Esophagus squamous epithelium (tissue), 5 donors: ENCODE measurements at places on chromosomes 2 and 18. TPM values are rescaled to one million over a fixed set of nuclear protein-coding genes. Genes with fewer than 3 reads are reported as not detected.

DNA sequence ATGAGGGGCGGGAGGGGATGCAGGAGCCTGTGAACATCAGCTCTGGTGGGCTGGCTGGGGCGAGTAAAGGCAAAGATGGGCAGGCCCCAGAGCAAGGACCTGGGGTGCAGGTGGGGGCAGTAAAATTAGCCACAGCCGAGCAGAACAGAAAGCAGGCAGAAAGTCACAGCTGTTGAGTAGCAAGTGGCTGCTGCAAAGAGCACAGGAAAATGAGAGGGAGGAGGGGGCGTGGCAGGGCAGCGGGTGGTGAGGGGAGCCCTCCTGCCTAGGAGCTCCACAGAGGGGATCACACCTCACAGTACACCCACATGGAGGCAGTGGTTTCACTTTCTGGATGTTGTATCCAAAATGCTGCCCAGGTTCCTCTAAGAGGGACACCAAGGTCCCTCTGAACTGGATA, 79.6 kb downstream of the LBH start:
- no peaks in the 10 kb centered on the region for H3K27me3 ChIP-seq
- no peak for DNase-seq
- H3K36me3 ChIP-seq = no peaks in the 10 kb centered on the region
- H3K4me1 ChIP-seq = no peaks in the 10 kb centered on the region

DNA sequence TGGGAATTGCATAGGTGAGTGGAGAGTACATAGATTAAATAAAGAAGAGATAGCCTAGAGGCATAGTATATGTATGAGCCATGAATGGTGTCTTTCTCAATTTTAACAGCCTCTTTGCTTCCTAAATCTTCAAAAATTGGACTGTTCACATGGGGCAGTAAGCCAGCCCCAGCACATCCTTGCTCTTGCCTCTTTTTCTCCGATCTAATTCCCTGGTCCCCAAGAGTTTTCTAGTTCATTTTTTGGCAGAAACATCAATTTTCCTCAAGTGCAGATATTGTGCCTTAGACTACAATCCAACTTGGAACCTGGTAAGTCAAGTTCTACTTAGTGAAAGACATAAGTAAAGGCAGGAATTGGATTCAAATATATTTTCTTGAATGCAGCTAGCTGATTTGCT, 49.8 kb upstream of the ITGB6 start:
- no peak for DNase-seq
- peaks cover 5% of the 10 kb centered on the region for H3K4me1 ChIP-seq
- H3K36me3 ChIP-seq = no peaks in the 10 kb centered on the region
- no peak overlapping the region for H3K27ac ChIP-seq
- no peaks in the 10 kb centered on the region for H3K27me3 ChIP-seq

The RBKS gene
- total RNA-seq = 1.6 TPM

- no peaks in the 10 kb centered on the region for H3K27me3 ChIP-seq
- no peak overlapping the region for H3K4me3 ChIP-seq
These were observed 1607.3 kb upstream of the CELF4 start for GRCh38 chr18:39172695-39173421.

The KRTCAP3 gene
- total RNA-seq = 9.8 TPM

The PDCD1 gene
- total RNA-seq = 1.3 TPM

The CKAP2L gene
- total RNA-seq = 5.3 TPM

- no peak overlapping the region for H3K4me3 ChIP-seq
- H3K36me3 ChIP-seq = no peaks in the 10 kb centered on the region
- no peak for DNase-seq
- H3K27me3 ChIP-seq = no peaks in the 10 kb centered on the region
These were observed 3.1 kb upstream of the AQP12A start for GRCh38 chr2:240688553-240688919.

The MSTN gene
- not detected for total RNA-seq

The GTF2A1L gene
- total RNA-seq = 0.22 TPM

The CLEC4F gene
- total RNA-seq = not detected

DNA sequence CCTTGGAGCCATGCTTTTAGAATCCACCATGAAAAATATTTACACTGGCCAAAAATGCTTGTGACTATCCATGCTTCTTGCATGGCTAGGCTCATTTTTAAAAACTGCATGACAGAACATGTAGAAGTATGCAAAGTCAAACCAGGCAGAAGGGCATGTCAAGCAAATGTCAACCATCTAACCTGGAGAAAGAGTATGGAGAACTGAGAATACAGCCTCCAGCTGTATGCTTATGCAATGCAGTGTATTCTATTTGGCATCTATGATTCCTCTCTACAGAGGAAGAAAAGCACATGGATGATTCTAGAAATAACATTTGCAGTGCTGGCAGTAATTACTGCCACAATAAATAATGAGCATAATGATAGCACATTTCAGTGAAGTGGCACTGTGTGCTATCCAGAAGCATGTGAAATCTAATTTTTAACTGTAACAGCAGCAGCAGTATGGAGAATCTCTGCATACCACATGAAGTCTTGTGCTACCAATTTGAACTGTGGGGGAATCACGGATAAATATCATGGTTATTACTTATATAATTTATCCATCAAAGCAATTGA, 87.3 kb upstream of the CCDC141 start:
- no peak overlapping the region for H3K4me3 ChIP-seq
- H3K27ac ChIP-seq = no peak overlapping the region
- H3K4me1 ChIP-seq = no peaks in the 10 kb centered on the region
- H3K27me3 ChIP-seq = no peaks in the 10 kb centered on the region
- no peak for DNase-seq
- no peaks in the 10 kb centered on the region for H3K36me3 ChIP-seq

The HOXD12 gene
- total RNA-seq = not detected

DNA sequence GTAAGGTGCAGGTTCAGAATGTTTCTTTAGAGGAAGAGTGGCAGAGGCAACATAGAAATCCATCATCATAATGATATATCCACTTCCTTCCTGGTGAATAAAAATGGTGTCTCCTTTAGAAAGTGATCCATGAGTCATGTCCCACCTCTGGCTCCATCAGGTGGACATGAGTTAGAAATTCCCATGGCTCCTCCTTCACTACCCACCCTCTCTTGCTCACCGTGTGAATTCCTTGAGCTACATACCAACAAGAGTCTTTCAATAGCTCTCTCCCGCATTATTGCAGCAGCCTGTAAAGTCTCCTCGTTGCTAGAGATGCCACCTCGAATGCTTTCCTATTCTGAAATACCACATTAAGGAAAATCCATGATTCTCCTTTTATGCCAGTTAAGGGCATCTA, 317.6 kb downstream of the LNPK start:
- no peak overlapping the region for H3K27ac ChIP-seq
- H3K4me3 ChIP-seq = no peak overlapping the region
- H3K36me3 ChIP-seq = no peaks in the 10 kb centered on the region
- no peaks in the 10 kb centered on the region for H3K27me3 ChIP-seq
- DNase-seq = no peak

The FSIP2 gene
- not detected for total RNA-seq

GRCh38 chr2:232362174-232362900, 16.2 kb upstream of the ALPP start:
- no peak overlapping the region for H3K27ac ChIP-seq
- H3K36me3 ChIP-seq = no peaks in the 10 kb centered on the region
- H3K27me3 ChIP-seq = no peaks in the 10 kb centered on the region
